SK-N-SH treated with all-trans-retinoic acid at 6 μM for 48 hours (cell line): ENCODE measurements at places on chromosomes 3 and 15.

GRCh38 chr15:29936353-29937049, 114.2 kb upstream of the TJP1 start:
- no peak for ATAC-seq

- ATAC-seq, result peak; percentile 34; the same call in 2 of the 3 replicates
Measured at GRCh38 chr3:10189557-10190354, 25.0 kb downstream of the IRAK2 start.

DNA sequence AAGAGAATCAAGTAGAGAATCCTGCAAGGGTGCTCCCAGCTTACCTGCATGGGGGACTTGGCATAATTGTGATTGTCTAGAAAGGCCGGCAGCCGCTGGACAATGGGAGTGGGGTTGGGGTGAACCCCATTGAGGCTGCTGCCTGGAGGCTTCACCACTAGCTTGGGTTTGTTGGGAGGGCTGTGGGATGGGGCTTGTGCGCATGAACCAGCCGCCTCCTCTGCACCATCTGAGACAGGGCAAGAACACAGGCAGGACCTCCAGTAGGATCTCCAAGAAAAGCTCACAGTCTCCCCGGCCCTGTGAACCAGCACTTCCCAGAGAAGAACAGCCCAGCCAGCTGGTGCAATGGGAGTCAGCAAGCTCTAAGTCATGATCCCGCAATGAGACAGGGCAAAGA, 39.8 kb downstream of the SEMA3G start:
- ATAC-seq, result no peak

DNA sequence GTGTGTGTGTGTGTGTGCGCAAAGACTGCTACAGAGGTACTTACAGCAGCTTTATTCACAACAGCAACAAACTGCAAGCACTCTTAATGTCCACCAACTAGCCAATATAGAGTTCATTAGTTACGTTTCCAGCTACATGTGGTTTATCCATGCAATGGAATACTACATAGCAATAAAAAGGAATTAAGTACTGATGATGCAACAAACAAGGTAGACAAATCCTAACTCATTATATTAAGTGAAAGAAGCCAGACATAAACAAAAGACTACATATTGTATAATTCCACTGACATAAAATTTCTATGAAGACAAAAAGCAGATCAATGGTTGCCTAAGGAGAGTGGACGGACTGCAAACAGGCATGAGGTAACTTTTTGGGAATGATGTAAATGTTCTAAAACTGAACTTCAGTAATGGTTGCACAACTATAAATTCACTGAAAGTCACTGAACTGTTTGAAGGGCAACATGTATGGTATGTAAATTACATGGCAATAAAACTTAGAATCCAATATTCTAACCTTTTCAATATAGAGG, 433.7 kb downstream of the SHQ1 start:
- no peak for ATAC-seq

- no peak for ATAC-seq
Measured at GRCh38 chr3:46277476-46277875, 35.2 kb downstream of the CCR3 start.

DNA sequence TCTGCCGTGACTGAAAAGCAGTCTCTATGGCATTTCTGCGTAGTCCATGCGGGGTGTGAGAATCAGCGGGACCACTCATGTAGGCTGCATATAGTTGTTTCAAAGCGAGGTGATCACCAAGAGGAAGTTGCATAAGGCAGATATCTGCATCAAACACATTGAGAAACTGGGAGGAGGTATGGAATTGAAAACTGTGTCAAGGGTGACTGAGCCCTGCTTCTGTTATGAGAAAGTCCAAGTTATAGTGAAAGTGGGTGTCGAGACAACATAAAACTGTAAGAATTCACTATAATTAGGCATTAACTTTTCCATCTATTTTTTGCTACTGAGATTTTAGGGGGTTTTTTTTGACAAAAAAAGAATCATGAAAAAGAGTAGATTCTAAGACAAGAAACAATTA, 109.3 kb downstream of the ZIC1 start:
- ATAC-seq, result no peak

DNA sequence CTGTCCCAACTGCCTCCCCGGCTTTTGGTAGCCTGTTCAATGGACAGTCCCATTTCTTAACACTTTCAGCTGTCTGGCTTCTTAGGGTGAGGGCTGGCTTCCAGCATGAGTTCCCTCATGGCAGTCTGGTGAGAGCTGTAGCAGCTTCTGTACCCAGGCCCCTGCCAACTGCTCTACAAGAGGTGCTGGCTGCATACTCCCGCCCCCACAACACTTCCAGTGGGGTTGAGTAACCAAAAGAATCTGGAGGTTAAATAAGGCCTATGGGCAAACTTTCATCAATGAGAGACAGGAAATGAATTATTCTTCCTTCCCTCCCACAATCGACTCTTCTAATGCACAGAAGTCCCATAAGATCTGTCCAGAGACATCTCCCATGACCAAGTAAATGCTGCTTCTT, 145.0 kb downstream of the NEK10 start:
- no peak for ATAC-seq

DNA sequence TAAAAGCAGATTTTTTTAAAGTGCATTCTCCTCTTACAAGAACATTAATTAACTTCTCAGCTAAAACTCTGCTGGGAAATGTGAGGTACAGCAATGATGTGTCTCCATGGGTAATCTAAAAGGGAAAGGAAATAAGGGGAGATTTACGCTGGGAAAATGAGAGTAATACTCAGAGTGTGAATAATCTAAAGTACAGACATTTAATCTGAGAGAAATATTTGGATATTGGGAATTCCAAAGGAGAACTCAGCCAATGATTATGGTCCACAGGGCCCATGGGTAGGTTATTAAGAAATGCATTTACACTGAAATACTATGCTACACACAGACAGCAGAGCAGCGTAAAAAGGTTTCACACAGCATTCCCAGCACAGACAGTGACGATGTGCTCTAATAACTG, 229.9 kb downstream of the MAGI1 start:
- ATAC-seq, result no peak

GRCh38 chr15:64502551-64502950, 42.2 kb downstream of the ZNF609 start:
- ATAC-seq, result no peak; the same call in 2 of the 3 replicates

DNA sequence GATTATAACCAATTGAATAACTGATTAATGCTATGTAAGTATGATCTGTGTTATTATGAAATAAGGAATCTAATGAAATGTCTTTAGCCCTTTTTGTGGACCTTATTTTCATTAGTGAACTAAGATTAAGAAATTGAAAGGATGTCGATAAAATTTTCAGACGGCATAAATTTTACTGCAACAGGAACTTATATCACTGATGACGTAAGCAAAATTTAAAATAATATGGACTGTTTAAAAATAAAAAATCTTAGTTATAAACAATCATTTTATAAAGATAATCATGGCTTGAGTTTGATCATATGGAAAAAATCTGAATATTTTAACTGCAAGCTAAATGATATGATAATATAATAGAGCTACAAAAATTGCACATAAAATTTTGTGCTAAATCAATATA, 112.7 kb downstream of the SPATA16 start:
- no peak for ATAC-seq

DNA sequence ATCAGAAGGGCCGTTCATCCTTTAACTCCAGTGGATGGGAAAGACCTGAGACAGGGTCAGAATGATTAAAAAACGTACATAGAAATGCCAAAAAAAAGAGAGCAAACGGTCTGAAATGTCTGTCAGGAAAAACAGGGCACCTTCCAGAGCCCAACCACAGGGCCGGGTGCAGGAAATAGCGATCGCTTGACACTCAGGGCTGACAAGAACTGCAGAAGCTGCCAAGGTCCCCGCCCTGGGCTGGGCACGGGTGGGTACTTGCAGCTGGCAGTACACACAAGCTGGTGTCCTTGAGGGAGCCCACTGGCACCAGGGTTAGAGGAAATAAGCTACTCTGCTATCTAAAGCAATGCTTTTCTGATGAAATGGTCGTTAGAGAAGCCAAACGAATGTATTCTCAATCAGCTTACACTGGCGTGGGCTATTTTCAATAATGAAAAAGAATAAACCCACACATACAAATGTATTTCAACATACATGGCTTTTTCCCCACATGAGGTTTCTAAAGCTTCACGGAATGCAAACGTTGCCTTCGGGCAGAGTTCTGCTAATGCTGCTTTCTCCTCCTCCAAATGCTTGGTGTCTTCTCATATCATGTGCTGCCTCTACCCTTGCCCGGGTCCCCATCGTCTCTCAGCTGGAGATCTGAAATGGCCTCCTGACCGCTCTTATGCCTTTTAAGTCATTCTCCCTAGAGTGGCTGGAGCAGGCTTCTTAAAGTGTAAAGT, 15.6 kb downstream of the FRMD4B start:
- ATAC-seq, result no peak

- ATAC-seq, result no peak; the same call in 2 of the 3 replicates
Measured at GRCh38 chr3:30632065-30632464, 25.7 kb downstream of the TGFBR2 start.

- ATAC-seq, result no peak
Measured at GRCh38 chr3:31305340-31305739, 227.4 kb upstream of the STT3B start.

- ATAC-seq, result no peak
Measured at GRCh38 chr3:79937567-79937966, 169.8 kb upstream of the ROBO1 start.

GRCh38 chr15:82263350-82263749, 732 bp downstream of the SAXO2 start:
- ATAC-seq, result peak; percentile 3; the same call in 2 of the 3 replicates

DNA sequence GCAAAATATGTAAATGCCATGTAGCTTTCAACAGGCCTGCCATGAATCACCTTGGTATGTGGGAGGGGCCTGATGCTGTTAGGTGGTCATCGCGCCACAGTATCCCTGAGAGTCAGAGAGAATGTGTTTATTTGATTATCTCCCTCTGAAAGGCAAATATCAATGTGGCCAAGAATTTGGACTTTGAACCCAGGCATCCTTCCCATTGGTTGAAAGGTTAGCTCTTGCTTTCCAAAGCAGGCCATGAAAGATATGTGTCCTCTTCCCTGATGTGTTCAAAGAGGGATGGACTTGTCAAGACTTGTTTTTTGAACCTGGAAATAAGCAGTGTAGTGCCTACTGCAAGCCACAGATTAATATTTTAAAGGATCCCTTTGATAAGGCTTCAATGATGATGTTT, 36.7 kb downstream of the SRP14 start:
- ATAC-seq, result peak; percentile 33

DNA sequence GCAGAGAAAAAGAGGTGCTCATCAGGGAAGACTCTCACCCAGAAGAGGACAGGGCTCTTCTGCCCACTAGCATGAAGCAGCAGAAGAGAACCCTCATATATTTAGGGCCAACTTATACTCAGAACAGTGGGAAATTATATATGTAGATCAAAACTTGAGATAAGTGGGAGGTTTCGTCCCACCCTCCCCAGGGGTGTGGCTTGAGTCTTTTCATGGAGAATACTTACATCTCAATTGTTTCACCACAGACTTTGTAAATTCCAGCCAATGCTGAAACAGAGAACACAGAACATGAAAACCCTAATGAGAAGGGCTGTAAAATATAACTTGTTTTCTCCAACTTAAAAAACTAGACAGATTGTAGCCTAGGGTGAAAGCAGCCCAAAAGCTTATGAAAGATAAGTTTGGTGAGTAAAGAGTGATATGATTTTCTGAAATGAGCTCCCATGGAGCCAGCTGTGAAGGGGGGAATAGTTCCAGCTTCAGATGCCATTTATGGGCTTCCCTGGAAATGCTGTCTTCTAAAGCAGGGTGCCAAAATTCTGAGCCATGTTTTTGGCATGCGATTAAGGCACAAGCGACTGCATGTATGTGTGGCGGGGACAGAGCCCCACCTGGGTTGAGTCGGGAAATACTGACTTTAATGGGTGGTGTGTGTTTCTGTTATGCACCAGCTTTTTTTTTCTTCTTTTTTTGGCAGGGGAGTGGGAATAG, 92.9 kb downstream of the WDR76 start:
- no peak for ATAC-seq

- peak; percentile 83 for ATAC-seq
Measured at GRCh38 chr3:149702691-149703441, 45.0 kb upstream of the WWTR1 start.

DNA sequence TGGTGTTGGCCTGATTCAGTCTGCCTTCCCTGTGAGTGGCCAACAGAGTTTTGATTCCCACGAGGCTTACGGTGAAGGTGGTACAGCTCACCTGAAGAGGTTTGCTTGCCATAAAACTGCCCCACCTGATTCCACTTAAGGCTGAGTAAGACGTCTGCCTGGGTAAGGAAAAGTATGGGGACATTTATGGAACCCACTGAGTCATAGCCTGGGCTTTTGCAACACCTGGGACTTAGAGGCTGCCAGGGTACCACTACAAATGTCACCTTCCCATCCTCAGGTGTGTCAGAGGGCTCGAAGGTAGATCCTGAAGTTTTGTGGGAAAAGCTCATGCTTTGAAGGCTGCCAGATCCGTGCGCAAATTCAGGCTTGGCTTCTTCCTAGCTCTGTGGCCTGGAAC, 56.9 kb upstream of the SLCO2A1 start:
- ATAC-seq, result no peak

GRCh38 chr3:134084242-134084950, 54.7 kb upstream of the SLCO2A1 start:
- ATAC-seq, result no peak

DNA sequence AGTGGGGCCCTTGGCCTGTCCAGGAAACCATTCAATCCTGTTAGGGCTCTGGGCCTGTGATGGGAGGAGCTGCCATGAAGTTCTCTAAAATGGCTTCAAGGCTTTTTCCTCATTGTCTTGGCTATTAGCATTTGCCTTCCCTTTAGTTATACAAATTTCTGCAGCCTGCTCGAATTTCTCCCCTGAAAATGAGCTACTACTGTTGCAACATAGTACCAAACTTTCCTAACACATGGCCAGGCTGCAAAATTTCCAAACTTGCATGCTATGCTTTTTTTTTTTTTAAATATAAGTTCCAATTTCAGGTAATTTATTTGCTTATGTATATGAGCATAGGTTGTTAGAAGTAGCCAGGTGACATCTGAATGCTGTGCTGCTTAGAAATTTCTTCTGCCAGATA, 560.8 kb upstream of the TBL1XR1 start:
- ATAC-seq, result no peak

DNA sequence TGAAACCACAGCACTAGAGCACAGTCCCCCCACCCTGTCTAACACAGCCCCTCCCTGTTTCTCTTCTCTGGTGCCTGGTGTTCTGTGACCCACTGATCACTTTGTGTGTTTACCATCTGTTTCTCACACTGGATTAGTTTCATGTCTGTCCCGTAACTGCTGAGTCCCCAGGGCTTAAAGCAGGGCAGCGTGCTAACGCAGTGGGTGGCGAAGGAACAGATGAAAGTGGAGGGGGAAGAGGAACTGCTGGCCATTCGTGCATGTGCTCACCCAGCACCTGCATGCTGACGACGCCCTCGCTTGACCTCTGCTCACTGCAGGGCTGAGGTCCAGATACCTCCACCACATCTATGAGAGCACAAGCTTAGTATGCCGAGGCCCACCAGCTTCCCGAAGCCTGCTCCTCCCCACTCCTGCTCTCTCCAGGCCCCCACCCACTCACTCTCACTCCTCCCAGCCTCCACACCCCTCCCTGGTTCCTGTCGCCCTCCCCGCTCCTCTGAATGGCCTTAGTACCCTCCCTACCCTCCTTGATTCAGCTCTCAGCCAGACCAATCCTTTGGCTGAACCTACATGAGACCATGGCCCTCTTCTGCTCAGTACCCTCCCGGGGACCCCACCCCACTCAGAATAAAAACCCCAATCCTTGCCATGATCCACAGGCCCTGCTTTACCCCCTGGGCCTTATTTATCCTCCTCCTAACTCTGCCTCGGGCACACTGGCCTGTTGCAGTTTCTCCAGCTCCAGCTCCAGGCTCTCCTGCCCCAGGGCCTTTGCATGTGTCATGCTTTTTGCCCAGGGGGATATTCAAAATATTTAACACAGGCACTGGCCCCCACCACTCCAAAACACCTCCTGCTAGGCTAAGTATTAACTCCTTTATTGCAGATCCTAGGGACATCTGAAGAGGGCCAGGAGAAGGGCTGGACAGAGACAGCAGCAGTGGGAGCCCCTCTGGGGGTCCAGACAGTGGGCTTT, 15.1 kb upstream of the IQSEC1 start:
- no peak for ATAC-seq
